ENCODE measurements at places on chromosomes 1 and 21.

- DNase-seq = no peak
Observed at GRCh38 chr1:151243683-151244216, 10.8 kb upstream of the PSMD4 start.

DNA sequence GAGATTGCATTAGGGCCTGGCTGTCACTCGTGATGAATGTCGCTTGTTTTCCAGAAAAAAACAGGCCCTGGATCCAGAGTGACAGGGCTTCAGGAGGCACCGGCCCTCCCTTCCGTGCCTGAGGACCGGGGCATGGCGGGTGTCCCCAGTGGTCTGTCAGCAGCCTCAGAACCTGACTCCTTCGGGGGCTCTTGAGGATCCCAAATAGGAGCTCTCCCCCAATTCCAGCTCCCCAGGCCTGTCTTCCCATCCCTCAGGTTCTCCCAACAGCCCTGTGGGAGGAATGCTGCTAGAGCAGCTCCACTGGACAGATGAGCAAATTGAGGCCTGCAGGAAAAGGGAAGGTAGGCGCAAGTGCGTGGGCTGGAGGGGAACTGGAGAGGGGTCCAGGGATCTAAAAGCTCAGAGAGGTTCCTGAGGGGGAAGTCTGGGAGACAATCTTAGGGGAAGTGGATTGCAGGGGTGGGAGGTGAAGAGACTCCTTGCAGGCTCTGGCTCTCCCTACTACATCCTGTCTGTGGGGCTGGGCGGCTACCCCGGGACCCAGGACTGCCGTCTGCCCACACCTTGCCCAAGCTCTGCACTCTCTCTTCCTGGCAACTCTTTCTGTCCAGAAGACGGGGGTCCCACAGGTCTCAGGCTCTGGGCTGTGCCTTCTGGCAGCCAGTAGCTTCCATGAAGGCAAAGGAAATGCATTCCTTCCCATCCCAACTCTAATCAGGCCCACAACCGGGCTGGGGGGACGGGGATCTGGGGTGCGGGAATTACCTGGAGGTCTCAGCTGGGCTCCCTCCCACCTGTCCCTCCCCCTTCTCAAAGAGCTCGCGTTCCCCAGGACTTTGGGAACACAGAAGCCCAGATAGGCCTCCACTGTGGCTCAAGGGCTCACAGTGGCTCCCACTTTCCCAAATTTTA, 105.7 kb upstream of the CASZ1 start:
- no peak for DNase-seq

DNA sequence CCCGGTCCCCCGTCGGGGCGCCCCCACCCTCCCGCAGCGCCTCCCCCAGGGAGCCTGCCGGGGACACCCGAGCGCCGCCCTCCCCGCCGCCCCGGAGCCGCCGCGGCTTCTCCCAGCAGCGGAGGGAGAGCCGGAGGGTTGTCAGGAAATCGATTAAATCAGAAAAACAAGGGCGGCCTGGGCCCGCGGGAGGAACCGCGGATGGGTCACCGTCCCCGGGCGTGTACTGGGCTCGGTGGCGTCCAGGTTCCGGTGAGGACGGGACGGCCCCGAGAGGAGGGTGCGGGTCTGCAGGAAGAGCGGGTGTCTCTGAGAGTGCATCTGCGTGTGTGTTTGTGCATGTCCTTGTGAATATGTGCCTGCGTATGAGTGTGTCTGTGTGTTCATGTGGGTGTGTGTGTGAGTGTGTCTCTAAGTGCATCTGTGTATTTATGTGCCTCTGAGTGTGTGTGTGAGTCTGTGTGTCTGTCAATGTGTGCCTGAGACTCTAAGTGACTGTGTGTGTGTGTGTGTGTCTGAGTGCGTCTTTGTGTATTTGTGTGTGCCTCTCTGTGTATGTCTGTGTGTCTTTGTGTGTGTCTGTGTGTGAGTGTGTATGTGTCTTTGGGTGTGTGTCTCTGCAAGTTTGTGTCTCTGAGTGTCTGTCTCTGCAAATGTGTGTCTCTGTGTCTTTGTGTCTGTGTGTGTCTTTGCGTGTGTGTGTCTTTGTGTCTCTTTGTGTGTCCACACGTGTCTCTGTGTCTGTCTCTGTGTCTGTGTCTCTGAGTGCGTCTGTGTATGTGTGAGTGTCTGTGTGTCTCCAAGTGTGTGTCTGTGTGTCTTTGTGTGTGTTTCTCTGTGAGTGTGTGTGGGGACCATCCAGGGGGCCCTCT, 1.1 kb downstream of the SPSB1 start:
- no peak for DNase-seq

- no peak for DNase-seq
Observed at GRCh38 chr1:178485541-178485981, 11.2 kb downstream of the CLEC20A start.

GRCh38 chr1:158149175-158149574, 31.5 kb upstream of the CD1D start:
- no peak for DNase-seq

DNA sequence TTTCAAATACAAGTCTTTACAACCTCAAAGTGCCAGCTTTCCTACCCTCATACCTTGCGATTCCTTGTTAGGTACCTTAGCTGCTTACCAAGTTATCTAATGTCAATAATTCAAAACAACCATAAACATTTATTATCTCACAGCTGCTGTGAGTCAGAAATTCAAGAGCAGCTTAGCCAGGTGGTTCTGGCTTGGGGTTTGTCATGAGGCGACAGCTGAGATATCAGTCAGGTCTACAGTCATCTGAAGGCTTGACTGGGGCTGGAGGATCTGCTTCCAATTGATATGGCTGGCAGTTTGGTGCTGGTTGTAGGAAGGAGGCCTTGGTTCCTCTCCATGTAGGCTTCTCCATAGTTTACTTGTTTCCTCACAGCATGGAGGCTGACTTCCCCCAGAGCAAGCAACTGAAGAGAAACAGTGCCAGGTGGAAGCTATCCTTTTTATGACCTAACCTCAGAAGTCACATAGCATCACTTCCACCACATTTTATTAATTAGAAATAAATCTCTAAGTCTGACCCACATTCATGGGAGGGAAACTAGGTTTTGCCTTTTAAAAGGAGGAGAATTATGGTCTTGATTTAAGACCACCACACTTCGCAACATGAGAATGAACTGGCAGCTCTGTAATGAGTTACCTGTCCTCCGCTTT, 103.3 kb upstream of the FGGY start:
- DNase-seq = no peak

DNA sequence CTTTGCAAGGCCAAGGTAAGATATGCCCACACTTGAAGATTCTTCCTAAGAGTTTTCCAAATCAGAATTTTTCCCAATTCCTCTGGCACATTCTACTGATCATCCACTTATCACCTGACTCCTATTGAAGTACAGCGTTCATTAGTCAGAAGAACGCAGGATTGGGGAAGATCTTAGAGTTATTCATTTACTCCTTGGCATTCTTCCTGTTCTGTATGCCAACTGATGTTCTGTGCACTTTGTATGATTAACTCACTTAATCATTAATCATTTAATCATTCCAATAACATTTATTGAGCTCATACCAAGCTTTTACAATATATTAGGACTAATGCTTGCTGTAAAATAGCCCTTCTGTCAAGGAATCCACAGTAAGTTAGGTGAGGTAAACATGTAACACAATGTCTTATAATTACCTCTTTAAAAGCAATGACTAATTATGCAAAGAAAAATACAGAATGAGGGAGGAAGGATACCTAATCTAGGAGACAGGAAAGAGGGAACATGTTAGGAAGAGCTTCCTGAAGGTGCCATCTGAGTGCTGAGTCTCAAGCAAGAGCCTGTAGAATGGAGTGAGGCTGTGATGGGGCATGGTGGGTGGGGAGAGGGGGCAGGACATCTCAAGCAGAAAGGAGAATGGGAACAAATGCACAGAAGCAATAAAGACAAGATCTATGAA, 71.1 kb upstream of the DPT start:
- no peak for DNase-seq

DNA sequence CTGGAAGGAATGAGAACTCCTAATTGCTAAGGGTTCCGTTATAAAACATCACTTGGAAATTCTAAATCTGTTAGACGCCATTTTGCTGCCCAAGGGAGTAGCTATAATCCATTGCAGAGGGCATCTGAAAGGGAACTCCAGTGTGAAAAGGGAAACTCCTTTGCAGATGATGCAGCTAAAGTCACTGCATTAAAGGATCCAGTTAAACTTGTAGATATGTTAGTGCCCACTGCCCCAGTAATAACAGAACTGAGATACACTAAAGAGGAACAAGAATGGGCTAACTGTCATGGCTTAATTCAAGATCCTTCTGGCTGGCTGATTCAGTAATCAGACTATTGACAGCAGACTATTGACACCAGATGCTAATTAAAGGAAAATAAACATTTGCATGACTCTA, 81.8 kb upstream of the KIAA0040 start:
- no peak for DNase-seq

GRCh38 chr1:27455139-27455811, 34.7 kb downstream of the WASF2 start:
- no peak for DNase-seq

- no peak for DNase-seq
Observed at GRCh38 chr1:180662709-180663108, 30.9 kb downstream of the XPR1 start.

GRCh38 chr1:81307786-81308185, 492.9 kb upstream of the ADGRL2 start:
- no peak for DNase-seq

- DNase-seq = no peak
Observed at GRCh38 chr1:169527451-169528214, 41.9 kb upstream of the SLC19A2 start.

DNA sequence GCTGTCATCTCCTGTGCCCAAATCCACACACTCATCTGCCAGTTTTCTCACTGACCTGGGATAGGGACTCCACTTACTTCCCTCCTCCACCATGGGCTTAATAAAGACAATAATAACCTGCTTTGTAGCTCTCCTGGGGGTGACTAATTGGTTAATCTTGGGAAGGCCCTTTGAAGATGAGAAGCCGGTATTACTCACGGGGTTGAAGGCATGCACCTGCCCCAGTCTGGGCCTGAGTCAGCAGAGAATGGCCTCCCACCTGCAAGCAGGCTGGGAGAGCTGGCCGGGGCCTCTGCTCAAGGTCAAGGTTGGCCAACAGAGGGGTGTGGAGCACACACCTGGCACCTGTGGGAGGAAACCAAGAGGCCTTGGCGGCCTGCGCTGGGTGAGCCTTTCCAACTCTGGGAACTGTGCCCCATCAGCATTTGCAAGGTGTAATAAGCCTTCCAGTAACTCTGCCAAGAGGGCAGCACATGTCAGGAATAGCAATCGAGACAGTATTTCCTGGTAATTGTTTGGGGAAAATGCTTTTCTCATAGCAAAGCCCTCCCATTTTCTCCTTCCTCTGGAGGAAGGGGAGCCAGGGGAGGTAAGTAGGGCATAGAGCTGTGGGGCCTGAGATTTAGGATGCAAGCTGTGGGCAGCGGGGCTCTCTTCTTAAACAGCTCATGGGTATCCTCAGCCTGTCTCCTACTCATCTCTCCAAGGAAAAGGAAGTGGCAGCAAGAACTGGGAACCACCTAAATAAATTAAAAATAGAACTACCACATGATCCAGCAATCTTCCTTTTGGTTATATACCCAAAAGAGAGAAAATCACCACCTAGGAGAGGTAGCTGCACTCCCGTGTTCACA, 49.0 kb downstream of the TOMM20 start:
- no peak for DNase-seq

DNA sequence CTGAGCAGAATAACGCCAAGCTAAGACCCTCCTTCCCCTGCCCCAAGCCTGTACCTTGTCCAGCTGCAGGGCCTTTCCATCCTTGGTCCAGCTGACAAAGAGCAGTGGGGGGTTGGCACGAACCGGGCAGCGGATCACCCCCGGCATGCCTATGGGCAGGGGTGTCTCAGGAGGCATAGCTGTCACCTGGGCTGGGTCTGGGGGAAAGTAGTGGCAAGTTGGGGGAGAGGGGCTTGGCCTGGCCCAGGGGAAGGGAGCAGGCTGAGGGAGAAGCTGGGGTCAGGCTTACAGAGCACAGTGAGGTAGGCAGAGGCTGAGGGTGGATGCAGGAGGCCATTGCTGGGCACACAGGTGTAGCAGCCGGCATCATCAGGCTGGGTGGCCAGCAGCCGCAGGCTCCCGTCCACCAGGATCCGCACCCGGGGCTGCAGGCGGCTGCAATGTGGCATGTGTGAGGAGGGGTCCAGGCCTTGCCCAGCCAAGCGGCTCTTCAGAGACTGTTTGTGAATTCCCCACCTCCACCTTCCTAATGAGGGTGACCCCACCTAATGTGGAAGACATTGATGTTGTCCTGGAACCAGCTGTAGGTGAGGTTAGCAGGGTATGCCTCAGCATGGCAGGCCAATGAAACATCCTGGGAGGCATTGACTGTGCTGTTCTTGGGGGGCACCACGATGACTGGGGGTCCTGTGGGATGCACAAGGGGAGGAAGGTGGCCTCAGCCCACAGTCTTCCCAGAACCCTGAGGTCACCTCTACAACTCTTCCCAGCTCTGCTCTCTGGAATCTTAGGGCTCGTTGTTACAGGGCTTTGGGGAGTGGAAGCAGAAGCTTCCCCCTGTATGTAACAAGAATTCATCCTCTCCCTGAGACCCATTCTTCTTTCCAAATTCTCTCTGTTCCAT, 9.1 kb upstream of the TAGLN2 start:
- DNase-seq = no peak

DNA sequence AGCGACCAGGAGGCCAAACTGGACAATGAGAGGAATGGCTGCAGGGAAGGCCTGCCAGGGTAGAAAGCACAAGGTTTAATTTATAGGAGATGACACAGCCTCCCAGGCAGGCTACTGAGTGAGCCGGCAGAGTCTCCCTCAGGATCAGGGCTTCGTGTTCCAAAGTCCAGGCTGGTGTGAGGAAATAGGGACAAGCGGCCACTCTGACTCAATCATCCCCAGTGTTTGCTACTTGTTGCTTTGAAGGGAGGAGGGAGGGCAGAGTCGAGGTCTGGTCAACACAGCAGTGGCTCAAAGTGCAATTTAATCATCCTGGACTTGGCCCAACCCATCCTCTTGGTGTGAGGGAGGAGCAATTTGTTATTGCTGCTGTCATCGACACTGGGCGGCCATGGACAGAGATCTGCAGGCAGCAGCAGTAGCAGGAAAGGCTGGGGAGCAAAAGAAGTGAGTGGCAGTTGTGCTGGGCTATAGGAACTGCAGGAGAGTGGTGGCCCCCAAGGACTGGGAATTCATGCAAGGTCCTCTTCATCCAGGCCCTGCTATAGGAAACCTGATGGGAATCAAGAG, 27.5 kb downstream of the TBX15 start:
- DNase-seq = no peak

DNA sequence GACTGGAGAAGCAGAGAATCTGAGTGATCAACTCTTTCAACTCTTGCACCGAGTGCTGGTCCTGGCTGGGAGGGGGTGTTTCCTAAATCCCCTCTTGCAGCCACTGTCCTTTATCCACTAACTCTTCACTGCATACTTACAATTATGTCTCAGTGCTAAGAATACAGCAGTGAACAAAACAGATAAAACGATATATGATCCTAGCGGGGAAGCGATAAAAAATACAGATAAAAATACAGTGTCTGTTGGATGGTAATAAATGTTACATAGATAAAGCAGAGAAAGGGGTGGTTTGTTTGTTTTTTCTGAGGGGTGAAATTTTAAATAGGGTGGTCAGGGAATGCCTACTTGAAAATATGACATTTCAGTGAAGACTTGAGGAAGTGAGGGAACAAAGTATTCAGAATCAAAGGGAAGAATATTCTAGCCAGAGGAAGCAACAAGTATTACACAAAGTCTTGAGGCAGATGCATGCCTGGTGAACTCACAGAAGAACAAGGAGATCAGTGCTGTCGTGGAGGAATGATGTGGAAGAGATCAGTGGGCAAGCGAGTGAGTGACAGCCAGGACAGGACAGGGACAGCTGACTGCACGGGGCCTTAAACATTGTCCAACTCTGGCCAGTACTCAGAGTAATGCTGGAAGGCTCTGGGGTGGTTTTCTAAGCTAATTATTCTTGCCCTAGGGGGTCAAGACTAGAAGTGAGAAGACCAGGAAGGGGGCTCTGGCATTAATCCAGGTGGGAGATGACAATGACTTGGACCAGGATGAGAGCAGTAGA, 110.0 kb downstream of the APP start:
- no peak for DNase-seq
